ENCODE measurements at places on chromosomes 7 and 10.

- DNase-seq: no peak
These were observed 58.6 kb upstream of the OPALIN start for GRCh38 chr10:96417441-96417840.

GRCh38 chr10:17237149-17237527 lies 9.1 kb downstream of the VIM start:
- DNase-seq: no peak

DNA sequence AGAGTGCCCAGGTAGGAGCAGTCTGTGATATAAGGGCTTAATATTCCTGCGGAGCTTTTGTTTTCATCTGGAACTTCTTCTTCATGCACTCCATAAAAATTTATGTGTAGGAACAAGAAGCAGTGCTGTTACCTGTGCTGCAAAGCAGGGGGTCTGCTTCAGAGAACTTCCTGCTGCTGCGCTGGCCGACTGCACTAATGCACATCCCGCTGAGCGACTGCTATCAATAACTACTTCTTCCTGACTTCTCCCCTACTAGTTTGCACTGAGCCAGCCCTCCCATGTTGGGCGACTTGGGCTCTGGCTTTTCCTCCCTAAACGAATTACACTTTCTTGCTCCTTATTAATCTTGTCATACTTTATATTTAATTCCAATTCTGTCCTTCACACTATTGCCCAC lies 150.3 kb downstream of the NEBL start:
- no peak for DNase-seq

DNA sequence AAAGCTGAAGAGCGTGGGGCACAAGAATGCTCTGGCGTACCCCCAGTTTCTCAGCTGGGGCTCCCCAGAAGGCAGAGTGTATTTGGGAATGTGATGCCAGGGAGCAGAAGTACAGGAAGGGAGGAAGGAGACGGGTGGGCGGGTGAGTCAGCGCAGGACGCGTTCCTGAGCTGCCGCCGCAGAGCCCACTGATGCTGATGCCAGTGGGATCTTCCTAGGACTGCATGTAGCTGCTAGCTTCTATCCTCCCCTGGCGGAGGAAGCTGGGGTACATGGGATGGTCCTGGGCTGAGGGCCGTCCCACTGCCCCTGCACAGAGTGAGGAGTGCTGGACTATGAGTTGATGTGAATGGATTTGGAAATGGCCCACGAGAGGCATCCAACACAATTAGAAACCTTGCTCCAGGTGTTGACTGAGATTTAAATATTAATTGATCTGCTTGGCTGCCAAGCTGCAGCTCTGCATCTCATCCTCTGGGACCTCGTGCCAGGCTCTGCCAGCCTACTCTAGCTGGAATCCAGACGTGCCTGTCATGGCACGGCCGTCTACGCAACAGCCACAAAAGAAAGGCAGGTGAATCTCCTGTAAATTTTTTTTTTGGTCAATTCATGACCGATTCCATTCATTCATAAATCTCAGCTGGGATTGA lies 66.2 kb upstream of the RHEB start:
- no peak for DNase-seq

- DNase-seq: no peak
These were observed 92.0 kb upstream of the LRRTM3 start for GRCh38 chr10:66833861-66834260.

DNA sequence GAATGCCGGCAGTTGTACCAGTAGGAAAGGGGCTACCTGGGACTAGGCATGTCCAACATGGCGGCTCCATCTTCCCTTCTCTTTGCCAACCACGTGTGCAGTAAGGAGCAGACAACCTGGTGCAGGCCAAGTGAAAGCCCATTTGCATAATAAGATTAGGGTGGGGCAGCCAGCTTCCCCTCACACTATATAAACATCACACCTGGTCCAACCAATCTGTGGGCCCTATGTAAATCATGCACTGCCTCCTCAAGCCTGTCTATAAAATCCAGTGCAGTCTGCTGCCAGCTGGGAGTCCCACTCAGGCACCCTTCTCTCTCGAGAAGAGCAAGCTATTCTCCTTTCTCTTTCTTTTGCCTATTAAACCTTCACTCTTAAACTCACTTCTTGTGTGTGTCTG lies 429.3 kb downstream of the CALN1 start:
- no peak for DNase-seq

- DNase-seq: no peak
These were observed 164.6 kb downstream of the AUTS2 start for GRCh38 chr7:69762821-69763352.

GRCh38 chr7:22111661-22112060 lies 166.0 kb upstream of the CDCA7L start:
- no peak for DNase-seq
